ENCODE measurements at places on chromosomes 16 and 17.

GRCh38 chr17:19399750-19400450 is 11.1 kb upstream of the RNF112 start:
- no peak for DNase-seq

DNA sequence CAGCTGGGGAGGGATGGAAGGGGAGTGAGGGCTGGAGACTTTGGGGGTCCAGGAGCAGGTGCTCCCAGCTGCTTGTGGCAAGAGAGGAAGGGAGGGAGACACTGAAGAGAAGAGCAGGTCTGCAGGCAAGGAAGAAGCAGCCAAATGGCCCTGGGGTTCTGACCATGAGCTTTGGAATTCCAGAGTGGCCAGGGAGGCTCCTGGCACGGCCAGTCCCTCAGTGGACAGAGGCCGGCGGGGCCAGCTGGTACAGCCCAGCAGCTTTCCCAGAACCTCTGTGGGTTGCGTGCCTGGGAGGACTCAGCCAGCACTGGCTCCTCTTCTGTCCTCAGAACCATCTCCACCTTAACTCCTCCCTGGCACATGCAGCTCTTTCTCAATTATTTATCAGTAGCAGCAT is 233.0 kb downstream of the MSI2 start:
- no peak for DNase-seq

GRCh38 chr17:42484304-42484703 is 25.6 kb downstream of the ATP6V0A1 start:
- DNase-seq, result peak; percentile 24

DNA sequence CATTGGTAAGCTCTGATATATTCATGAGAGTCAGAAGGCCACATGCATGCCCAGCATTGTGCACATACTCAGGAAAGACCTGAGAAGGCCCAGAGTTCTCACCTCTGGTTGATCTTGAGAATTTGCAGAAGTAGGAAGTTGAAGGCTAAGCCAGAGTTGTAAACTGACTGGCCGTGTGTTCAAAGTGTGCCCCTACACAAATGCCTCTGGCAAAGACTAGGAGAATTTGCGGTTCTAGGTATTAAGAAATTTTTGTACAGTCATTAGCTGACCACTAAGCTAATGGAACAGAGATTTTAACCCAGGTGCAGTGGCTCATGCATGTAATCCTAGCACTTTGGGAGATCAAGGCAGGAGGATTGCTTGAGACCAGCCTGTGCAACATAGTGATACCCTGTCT is 25.0 kb downstream of the FBXL20 start:
- DNase-seq, result no peak

GRCh38 chr17:75623386-75623785 is 9.8 kb upstream of the SMIM5 start:
- DNase-seq, result no peak

- DNase-seq, result no peak
Measured at GRCh38 chr16:5581908-5582307, 484.3 kb upstream of the EEF2KMT start.

DNA sequence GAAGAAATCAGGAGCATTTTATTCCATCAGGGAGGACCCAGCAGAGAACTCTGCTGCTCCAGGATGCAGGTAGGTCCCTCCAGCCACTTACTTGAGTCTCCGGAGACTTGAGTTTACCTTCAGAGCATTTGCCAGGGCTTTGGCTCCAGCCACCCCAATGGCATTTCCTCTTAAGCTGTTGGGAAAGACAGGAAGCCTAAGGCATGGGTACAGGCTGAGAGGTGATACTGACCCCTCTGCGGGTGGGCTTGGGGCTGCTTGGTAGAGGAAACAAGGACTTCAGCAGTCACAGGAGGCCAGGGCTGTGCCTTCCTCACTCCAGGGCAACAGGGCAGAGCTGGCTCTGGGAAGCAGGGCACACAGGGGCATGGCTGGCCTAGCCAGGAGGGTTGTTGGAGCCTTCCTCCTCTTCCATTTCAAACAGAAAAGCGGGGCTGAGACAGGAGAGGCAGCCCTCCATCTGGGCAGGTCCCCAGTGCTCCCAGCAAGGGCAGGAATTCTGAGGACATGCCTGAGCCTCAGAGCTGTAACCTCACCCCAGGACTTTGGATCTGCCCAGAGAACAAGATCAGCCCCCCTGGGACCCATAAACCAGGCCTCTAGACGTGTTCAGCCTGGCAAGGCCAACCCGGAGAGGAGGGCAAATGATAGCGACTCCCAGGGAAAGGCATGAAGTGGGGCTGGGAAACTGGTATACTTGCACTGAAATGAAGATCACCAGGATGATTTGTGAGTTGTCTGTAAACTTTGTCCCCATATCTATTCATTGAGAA is 34.4 kb downstream of the NLRC3 start:
- DNase-seq, result no peak

- no peak for DNase-seq
Measured at GRCh38 chr17:41680426-41681040, 8.2 kb upstream of the EIF1 start.

GRCh38 chr16:71345031-71345430 is 13.5 kb upstream of the CALB2 start:
- no peak for DNase-seq

DNA sequence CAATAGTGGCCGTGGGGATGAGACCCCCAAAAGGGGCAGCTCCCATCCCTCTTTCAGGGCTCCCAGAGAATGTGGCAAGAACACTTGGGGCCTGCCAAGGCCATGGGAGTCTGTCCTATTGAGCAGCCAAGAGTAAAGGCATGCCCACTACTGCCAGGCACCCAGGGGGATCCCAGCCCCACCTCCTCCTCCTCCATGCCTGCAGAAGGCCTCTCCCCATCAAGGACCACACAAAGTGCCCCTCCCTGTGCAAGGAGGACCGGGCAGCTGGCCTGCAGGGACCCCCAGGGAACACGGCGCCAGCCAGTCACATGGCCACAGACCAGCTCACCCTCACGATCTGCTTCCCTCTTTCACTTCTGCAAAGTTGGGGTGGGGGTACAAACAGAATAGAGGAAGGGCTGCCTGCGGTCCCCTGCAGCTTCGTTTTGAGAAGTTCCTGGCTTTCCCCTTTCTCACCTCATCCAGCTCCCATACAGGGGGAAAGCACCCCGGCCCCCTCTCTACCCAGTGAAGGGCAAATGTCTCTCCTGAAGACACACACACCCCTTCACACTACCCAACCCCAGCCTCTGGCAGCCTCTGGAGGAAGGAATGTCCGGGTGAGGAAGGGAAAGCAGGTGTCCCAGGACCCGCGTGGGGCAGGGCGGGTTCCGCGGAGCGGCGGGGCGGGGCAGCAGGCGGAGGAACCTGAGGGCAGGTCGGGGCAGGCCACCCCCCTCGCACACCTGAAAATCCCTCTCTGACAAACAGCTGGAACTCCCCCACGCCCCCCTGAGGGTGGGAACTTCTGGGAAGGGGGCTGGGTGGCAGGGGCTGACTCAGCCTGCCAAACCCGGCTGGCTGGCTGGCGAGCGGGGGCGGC is 2.0 kb downstream of the PPP1R9B start:
- no peak for DNase-seq

DNA sequence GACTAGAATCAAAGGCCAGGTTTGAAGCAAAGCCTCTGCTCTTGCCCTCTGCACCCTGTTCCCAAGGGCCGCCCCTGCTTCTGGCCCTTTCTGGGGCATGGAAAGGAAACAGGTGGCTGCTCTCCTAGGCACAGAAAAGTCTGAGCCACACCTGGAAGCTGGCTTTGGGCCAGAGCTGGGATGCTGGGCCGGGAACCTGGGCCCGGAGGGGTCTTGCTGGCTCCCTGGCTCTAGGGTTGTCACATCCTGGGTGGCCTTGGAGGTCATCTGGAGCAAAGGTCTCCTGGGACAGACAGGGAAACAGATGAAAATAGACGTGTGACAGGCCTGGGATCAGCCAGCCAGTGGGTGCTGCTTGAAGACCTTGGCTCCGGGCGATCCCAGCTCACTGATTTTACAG is 74.1 kb upstream of the LHX1 start:
- no peak for DNase-seq

- no peak for DNase-seq
Measured at GRCh38 chr17:72813481-72813880, 279.0 kb downstream of the SLC39A11 start.

DNA sequence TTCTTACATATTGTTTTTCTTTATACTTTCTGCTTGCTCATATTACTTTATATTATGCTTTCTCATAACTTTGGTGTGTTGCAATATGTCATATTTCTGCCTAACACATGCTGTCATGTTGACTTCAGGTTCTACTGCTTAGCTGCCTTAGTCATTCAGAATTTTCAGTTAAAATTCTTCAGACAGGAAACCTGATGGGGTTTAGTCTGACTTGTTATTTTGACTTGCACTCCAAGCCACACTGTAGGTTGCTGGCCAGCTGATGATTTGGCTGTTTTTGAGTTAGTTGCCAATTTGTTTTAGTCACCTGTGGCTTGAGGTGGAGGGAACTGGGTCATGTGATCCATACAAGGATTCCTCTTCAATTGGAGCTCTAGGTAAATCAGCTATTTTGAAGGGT is 315.4 kb downstream of the MAP2K6 start:
- DNase-seq, result no peak

DNA sequence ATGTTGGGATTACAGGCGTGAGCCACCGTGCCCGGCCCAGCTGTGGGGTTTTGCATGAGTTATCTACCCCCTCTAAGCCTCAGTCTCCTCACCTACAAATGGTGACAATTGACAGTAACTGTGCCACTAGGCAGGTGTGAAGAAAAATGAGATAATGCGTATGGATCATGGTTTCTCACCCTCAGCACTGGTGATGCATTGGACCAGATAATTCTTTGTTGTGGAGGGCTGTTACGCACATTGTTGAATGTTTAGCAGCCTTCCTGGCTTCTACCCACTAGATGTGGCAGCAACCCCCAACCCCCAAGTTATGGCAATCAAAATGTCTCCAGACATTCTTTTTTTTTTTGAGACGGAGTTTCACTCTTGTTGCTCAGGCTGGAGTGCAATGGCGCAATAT is 9.0 kb upstream of the HAPSTR1 start:
- no peak for DNase-seq

GRCh38 chr17:1006054-1006453 is 9.1 kb downstream of the TIMM22 start:
- no peak for DNase-seq

GRCh38 chr16:56355221-56355620 is 70.1 kb downstream of the AMFR start:
- DNase-seq, result no peak

- DNase-seq, result no peak
Measured at GRCh38 chr17:77364381-77364911, 223.7 kb downstream of the SEC14L1 start.

DNA sequence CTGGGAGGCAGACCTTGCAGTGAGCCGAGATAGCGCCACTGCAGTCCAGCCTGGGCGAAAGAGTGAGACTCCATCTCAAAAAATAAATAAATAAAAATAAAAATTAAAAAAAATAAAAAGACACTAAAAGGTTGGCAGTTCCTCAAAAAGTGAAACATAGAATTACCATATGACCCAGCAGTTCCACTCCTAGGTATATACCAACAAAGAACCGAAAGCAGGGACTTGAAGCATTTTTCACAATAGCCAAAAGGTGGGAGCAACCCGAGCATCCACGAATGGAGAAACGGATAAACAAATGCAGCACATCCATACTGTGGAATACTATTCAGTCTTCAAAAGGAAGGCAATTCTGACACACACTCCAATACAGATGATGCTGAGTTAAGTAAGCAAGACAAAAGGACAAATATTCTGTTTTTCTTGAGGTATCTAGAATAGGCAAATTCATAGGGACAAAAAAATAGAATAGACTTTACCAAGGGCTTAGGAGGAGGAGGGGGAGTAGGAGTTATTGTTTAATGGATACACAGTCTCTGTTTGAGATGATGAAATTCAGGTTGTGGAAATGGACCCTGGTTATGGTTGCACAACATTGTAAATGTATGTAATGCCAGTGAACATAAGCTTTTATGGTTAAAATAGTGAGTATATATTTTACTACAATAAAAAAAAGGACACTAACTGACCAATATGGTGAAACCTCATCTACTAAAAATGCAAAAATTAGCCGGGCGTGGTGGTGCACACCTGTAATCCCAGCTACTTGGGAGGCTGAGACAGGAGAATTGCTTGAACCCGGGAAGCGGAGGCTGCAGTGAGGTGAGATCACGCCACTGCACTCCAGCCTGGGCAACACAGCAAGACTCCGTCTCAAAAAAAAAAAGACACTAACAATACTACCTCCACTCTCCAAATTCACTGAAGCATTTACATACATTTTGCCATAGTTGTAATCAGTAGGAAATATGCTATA is 27.0 kb upstream of the SLC35B1 start:
- DNase-seq, result no peak

GRCh38 chr16:71929048-71929447 is 33.7 kb downstream of the IST1 start:
- no peak for DNase-seq

DNA sequence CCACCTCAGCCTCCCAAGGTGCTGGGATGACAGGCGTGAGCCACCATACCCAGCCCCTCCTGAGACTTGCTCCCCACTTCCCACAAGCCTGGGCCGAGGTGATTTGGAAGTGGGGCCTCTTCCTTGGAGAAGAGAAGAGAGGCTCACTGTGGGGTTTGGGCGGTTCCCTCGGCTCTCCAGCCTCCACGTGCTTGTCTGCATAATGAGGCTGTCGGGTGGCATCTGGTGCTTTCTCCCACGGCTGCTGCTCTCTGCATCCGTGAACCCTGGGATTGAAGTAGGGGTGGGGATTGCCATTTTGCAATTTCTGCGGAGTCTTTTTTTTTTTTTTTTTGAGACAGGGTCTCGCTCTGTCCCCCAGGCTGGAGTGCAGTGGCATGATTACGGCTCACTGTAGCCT is 101.4 kb downstream of the RAP1GAP2 start:
- no peak for DNase-seq

- DNase-seq, result no peak
Measured at GRCh38 chr17:76381633-76382350, 2.6 kb upstream of the SPHK1 start.

GRCh38 chr16:57610611-57611010 is 17.8 kb upstream of the ADGRG1 start:
- DNase-seq, result no peak

DNA sequence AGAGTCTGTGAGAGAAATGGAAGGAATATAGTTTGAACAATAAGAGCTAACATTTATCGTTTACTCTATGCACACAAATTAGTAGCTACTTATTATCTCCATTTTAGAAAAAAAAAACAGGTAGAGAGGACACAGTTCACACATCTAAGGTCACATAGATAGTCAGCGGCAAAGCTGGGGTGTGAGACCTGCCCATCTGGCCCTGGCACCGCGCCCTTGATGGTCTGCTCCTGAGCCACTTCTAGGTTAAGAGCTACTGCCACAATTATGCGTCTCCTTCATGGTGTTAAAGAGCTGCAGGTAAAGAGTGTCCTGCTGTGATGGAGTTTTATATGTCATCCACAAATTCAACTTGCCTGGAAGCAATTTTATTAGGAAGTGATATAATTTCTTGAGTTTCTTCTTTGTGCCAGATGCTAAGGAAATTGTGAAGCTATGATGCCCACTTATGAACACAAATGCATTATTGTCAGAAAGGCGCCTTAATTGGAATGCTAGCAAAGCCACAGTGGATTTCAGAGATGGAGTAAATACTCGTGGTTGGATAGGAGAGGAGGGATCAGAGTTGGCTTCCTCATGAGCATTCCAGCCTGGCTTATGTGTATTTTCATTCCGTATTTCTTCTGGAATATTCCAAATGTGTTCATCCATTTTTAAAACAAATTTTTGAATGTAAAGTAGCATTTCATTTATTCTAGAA is 21.3 kb upstream of the MFSD6L start:
- DNase-seq, result peak; percentile 81

GRCh38 chr17:44308865-44309264 is 464 bp downstream of the RUNDC3A start:
- no peak for DNase-seq

All from foreskin melanocyte (primary cell).